ENCODE measurements at places on chromosomes 11 and 22. TPM values are rescaled to one million over a fixed set of nuclear protein-coding genes. Genes with fewer than 3 reads are reported as not detected.

DNA sequence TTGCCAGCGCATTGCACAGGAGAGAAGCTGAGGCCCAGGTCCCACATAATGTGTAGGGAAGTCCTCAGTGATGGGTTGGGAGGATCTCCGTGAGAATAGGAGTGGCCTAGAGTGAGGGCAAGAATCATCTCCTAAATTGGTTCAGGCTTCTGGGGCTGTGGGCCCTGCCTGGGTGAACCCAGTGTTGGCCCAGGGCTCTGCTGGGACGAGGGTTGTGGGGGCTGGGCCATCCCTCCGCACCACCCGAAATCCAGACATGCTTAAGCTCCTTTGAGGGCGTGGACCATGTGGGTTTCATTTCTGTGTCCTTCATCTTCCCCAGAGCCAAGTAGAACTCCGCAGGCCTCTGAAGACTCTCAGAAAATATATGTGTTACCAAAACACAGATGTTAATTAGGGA, 3.7 kb downstream of the MICALL1 start:
- DNase-seq = no peak

DNA sequence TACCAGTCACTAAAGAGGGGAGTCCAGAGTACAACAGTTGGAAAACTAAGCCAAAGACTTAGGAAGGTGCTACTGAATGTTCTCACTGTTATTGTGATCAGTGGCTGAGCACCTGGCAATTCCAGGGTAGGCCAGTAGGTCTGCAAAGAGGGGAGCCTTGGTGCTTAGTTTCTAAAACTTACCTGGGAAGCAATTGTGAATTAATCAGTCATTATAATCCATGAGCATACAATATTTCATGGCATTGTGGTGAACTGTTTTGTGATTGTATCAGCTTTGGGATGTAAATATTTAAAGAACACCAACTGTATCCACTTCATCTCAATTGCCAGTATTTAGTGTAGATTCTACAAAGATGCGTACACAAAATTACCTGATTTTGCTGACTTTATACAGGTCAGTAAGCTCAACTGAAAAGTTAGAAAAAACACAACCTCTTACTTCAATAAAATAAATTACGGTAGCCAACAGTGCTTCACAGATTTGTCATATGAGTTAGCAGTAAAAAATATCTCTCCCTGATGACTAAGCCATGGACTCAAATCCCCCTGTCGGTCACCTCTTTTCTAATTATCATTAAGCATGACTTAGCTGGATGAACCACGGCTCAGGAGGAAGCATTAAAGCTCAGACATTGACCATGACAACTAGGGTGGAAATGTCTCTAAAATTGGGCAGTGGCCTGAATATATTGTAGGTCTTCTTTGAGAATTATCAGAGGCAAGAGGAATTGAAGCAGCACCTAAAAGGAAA, 30.8 kb upstream of the SORL1 start:
- DNase-seq = no peak

The SLC6A5 gene
- 0.05 TPM for total RNA-seq

DNA sequence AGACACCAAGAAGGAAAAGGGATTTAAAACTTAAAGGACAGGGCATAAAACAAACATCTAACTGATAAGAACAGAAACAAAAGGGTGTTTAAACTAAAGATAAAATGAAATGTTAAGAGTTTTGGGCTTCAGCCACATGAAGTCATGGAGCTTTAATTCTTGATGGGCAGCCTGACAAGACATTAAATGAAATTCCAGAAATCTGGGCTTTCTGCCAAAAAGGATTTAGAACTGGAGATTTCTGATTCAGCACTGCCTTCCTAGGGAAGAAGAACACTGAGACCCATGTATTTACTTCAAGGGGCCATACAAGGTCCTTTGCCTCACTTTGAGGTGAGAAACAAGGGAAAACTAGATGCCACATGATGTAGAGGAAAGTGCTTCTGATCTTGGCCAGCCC, 355.9 kb upstream of the RAG2 start:
- no peak for DNase-seq

GRCh38 chr11:86386283-86386682, 11.6 kb downstream of the CCDC81 start:
- DNase-seq = no peak

DNA sequence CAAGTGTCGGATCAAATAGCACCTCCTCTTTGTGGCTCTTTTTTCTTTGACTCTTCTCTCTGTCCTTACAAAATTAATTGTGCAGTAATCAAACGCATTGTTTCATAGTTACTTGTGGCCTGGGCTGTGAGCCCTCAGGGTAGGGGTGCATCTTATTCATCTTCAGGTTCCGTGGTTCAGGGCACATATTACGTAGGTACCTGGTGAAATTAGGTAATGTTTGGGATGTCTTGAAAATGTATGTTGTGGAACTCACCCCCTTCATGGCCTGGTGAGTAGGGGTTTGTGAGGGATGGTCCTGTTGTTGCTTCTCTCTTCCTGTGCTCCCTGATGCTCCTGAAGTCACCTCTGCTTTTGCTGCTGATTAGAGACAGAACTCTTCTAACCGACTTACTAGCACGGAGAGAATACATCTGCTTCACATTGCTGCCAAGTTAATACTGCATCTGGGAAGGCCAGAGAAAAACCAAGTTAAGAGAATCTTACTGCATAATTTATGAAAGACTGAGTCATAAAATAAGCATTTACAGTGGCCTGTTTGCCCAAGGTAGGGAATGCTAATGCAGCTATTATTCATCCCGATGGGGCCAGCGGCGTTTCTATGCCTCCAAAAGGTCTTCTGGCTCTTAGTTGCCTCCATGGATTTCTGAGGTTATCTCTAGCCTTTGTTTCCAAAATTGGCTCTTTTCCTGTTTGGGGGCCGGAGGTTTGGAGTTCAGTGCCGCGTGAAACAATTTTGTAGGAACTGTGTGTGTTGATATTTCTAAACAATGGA, 66.9 kb downstream of the TBC1D22A start:
- no peak for DNase-seq

GRCh38 chr11:108758458-108758857, 93.6 kb downstream of the DDX10 start:
- no peak for DNase-seq

GRCh38 chr11:4071914-4072313, 22.7 kb upstream of the RRM1 start:
- no peak for DNase-seq

DNA sequence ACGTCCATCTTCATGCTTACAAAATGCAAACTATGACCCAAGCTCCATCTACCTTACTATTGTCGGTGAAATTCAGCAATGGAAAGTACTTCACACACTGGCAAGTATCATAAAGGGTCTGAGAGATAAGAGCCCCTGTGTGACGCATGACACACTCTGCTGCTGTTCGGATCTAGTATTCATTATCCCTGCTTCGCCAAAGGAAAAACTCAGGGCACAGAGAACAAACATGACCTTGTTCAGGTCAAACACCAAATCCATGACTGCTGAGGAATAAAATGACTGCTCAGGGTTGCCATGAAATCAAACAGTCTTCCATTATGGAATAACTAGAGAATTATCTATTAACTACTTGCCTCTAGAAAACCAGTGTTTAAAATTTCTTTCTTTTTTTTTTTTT, 73.0 kb downstream of the MICAL3 start:
- no peak for DNase-seq

- DNase-seq = no peak
Measured at GRCh38 chr22:43202326-43202725, 15.4 kb upstream of the TTLL12 start.

The PTPN5 gene
- 25.8 TPM for total RNA-seq

Data from glutamatergic neuron (in vitro differentiated cells).